SJCRH30 (cell line): ENCODE measurements at places on chromosomes 5 and 9. TPM values are rescaled to one million over a fixed set of nuclear protein-coding genes. Genes with fewer than 3 reads are reported as not detected.
A peak's percentile ranks its signal among the peaks of the same experiment; 100 is the strongest.

NDST1 gene
- 30.0 and 31.4 TPM in 2 replicates for total RNA-seq

- no peak for DNase-seq
These were observed 3.6 kb downstream of the IARS1 start for GRCh38 chr9:92289708-92290390.

DNA sequence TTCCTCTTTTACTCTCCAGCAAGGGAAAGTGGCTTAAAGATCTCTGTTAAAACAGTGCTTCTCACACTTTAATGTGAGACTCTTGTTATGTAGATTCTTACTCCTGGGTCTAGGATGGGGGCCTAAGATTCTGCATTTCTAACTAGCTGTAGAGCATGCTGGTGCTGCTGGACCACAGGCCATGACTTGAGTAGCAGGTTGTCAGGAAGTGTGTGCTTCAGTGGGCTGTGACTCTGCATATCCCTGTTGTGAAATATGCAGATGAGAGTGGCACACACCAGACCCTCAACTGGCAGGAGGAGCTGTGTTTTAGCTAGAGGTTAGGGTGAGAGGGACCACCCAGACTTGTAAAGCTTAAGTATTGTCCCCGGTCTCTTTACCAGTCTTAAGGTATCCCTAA is 191.1 kb upstream of the DMRT1 start:
- no peak for DNase-seq

PTAR1 gene
- total RNA-seq, result 76.3 and 85.5 TPM in 2 replicates

- DNase-seq, result no peak
These were observed 5.4 kb upstream of the PITX1 start for GRCh38 chr5:135039271-135040033.

DNA sequence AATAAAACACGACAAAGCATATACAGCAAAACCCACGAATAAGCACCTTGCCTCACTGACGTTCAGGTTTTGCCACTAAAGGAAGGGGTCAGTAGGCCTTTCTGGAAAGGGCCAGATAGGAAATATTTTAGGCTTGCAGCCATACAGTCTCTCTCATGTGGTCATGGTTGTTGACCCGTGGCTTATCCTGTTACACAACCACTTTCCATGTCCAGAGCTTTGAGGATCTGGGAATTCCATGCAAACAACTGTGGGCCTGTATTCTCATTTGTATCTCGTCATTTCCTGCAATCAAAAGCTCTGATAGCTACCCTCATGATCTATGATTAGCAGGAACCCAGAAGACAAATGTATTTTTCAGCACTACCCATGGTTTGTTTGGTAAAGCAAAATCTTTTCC is 108.3 kb downstream of the DRD1 start:
- DNase-seq, result peak; percentile 80

GRCh38 chr9:297104-297972 is 82.7 kb downstream of the DOCK8 start:
- no peak for DNase-seq

BASP1 gene
- not detected in 2 replicates for total RNA-seq

DNA sequence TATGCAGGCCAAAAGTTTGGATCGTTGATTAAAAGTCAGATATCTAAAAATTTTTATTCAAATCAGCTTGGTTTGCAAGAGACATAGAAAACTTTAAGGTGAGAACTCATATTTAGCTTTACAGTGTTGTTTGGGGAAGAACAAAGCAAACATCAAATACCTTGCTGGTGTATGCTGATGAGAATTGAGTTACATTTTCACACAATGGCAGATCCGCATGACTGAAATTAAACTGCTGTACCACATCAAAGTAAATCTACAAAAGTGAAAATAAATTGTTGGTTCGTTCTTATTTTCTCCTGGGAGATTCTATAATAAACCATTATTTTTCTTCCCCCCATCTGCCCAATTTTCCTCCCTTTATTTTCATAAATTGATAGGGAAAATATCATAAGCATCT is 198.2 kb upstream of the PCSK5 start:
- DNase-seq, result no peak

- DNase-seq, result peak; percentile 67
These were observed 872 bp downstream of the TXNDC15 start for GRCh38 chr5:134874831-134875655.

PCDHA6 gene
- 0.10 TPM in 1 of 2 replicates, not detected in the other for total RNA-seq

GRCh38 chr9:2613730-2614271 is 7.8 kb upstream of the VLDLR start:
- no peak for DNase-seq

GRCh38 chr5:41519801-41520200 is 9.4 kb upstream of the PLCXD3 start:
- no peak for DNase-seq

AJM1 gene
- total RNA-seq, result 0.35 and 0.77 TPM in 2 replicates

DNA sequence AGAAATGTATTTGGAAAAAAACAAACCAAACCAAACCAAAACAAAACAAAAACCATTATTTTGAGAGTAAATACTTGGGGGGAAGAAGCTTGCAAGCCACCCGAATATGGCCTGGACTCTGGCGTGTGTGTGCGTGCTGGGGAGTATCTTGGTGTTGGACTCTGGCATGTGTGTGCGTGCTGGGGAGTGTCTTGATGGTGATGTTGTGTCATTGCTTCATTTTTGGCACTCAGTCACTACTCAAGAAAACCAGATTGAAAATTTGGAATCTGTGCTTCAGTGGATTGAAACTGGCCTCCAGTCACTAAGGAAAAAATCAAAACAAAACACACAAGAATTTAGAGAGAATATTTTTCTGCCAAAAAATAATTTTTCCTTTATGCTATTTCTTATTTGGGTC is 76.1 kb downstream of the ARRDC3 start:
- no peak for DNase-seq

DNA sequence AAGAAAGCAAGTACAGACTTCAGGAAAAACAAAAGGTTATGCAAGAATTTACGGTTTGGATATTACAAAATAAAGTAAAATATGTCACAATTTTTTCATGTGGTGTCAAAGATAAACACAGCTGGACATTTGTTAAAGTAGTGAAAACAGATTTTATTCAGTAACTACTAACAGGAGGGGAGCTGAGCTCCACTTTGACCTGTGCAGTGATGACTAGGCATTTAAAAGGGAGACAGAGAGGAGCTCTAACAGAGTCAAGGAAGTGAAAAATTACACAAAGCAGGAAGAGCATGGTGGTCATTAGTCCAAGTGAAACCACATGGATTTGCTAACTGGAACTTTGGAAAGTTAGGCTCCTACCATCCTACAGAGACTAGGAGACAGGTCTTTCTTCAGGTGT is 263.6 kb upstream of the PCSK5 start:
- DNase-seq, result no peak

- peak; percentile 49 for DNase-seq
These were observed at the start of gene ANKH for GRCh38 chr5:14871214-14872069. ANKH (minus strand) TSS chr5:14871778; CDS start chr5:14871447, 331 bp downstream.

- no peak for DNase-seq
These were observed 135.4 kb downstream of the UGCG start for GRCh38 chr9:112032009-112032408.

- no peak for DNase-seq
These were observed 77.0 kb upstream of the COL5A1 start for GRCh38 chr9:134564431-134565170.

DNA sequence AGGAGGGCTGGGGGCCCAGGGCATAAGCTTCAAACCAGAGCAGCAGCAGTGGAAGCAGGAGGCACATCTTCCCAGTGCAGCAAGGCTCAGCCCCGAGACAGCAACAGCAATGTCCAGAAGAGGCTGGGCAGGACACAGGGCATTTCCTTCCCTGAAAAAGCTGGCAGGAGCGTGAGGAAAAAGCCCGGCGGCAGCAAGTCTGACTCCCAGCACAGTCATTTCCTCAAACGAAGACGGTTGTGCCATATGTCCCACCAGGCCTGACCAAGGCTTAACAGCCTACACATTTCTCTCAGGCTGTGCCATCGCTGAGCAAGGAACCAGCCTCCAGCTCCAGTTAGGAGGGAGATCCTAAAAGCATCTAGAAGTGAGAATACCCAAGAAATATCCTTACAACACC is 74.5 kb downstream of the APTX start:
- DNase-seq, result no peak

- DNase-seq, result peak; percentile 71
These were observed 13.0 kb upstream of the DPM2 start for GRCh38 chr9:127950513-127951289.

LRRC19 gene
- total RNA-seq, result not detected in 2 replicates

PRDM9 gene
- not detected in 2 replicates for total RNA-seq

DNA sequence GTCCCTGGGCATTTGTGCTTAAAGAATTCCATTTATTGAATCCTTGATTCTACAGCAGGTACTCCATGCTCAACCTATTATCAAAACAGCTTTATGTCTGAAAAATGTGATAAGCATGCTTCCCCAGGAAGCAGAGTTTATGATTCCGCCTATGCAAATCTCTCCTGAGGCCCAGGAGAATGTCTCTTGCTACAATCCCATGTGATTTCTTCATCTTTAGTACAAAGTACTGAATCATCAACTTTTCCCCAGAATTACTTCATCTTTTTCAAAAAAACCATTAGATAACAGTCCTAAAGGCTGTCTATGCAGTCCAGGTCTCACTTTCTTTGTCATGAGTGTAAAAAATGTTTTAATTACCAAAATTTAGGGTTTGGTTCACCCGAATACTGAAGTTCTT is 130.2 kb upstream of the ADAMTSL1 start:
- DNase-seq, result no peak

- no peak for DNase-seq
These were observed 12.1 kb upstream of the PCDHB1 start for GRCh38 chr5:141039061-141039460.

CDH6 gene
- total RNA-seq, result 8.3 and 8.7 TPM in 2 replicates

DNA sequence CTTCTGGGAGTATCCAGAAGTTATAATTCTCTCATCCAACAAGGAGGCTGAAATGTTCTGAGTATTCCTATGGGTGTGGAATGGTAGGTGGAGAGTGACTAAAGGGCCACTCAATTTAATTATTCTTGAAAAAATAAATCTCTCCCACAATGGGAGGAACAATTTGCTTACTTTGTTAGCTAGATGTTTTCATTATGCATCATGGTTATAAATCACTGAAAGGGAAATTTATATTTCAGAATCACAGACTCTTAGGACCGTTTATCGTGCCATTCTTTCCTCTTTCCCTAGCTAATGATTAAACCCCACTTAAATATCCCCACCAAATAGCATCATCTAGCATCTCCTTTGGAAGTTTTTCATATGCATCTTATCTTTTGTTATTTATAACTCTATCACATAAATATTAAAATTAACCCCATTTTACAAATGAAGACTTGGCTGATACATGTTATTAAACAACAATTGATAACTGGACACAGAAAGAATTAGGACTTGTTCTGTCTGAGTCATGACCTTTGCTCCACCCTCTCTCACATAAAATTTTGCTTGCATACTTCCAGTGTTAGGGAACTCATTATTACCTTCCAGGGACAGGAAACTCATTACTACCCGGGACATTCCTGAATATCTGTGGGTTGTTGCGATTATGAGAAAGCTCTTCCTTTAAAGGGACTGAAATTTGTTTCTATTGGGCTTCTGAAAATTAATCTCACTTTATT is 94.9 kb upstream of the NMUR2 start:
- DNase-seq, result no peak

MIGA2 gene
- 28.9 and 32.5 TPM in 2 replicates for total RNA-seq

DNA sequence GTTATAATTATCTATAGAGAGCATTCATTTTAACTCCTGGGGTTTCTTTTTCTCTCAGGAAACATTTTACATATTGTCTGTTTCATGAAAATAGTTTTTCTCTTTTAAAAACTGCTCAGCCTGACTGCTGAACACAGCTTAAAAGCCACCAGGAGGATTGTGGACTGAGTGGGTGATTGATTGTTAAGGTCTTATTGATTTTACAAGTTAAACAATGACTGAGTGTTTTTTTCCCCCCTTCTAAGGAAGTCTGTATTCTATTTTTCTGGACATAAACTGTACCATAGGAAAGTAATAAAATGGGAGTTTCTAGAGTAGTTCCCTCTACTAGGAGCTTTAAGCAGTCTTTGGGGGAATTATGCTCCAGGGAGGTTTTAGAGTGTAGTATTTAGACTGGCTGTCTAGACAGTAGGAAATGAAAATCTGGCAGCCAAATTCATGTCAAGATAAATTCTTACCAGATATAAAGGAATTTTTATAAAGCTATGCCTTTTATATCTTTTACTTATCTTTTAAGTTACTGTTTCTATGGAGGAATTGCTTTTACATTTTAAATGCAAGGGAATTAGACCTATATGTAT is 463.9 kb downstream of the PRR16 start:
- no peak for DNase-seq

RGS7BP gene
- total RNA-seq, result not detected in 2 replicates

MLANA gene
- 0.04 TPM in 1 of 2 replicates, not detected in the other for total RNA-seq

DNA sequence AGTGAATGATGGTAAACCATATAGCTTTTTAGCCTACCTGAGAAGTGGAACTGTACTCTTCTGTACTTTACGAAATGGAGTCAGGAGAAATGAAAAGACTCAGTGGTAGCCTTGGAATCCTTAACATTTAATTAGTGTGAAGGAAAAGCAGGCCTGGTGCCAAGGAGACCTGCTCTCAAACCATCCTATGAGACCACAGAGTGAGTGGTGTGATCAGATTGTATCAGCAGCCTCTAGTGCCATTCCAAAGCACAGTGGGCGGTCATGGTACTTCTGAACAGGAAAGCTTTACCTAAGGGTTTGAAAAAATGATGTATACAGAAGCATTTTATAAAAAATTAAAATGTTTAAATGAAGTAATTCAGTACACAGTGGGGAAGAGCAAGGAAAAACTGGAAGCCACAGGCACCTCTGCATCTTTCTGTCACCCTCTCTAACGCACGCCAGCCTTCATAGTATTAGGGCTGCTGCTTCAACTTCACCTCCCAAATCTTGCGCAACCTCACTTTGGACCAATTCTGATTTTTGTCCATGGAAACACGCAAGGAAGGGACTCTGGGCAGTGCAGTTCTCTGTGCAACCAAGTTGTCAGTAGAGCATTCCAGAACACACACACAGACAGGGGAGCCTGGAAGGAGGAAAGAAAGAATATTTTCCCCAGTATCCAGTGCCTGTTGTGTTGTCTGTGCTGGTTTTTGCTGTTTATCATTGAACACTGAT is 203.7 kb downstream of the SH3GL2 start:
- no peak for DNase-seq

DNA sequence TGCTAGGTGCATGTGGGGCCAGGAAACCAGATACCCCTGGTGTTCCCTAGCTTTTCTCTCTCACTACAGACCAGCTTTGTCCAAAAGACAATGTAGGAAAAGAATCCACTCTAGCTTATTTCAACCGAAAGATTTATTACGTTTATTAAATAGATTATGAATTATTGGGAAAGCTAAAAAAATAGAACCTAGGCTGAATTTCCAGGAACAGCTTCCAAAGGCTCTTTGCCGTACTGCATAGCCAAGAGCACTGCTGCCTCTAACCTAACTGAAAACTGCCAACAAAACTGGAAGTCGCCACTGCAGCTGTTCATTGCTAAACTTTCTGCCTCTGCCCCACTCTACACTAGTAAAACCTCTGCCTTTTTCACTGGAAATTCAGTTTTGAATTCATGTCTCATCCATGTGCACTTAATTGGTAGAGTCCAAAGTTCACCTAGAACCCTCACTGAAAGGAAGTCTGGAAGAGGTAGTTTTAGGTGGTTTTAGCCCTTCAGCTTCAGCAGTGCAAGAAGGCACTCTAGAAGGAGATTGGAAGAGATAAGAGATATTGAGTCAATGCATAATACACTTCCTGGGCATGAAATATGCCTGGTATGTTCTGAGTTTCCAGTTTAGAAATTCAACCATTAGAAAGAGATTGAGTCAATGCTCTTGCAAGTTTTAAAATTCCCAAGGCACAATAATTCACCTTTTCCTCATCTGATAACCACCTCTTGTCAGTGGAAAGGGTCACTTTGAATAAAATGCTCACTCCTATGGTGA is 927.9 kb downstream of the MAT2B start:
- DNase-seq, result no peak

CCT5 gene
- 397 and 405 TPM in 2 replicates for total RNA-seq
